ENCODE measurements at places on chromosomes 12 and 14. TPM values are rescaled to one million over a fixed set of nuclear protein-coding genes. Genes with fewer than 3 reads are reported as not detected.

CLEC9A gene
- not detected for total RNA-seq

DNA sequence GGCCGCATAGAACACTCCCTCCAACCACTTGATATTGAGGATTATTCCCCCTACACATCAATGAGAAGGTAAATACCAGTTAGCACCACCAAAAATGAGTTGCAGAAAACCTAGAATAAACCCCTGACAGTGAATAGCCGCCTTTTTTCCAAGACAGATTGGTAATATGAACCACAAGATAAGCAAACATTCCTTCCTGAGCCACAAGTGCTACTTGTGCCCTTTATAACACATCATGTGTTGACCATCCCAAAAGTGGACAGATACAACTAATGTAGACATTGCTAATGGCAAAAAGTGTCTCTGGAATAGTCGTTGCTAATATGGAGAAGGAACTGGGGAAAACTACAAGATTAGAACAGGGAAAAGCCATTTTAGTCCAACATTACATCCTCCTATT is 17.2 kb downstream of the NOXRED1 start:
- no peak overlapping the region for H3K4me3 ChIP-seq
- DNase-seq: no peak
- no peak overlapping the region for H3K27ac ChIP-seq
- no peaks in the 10 kb centered on the region for H3K36me3 ChIP-seq

GRCh38 chr12:66190519-66191370 is 1.7 kb downstream of the IRAK3 start:
- H3K27ac ChIP-seq: no peak overlapping the region
- DNase-seq: no peak
- H3K4me1 ChIP-seq: peaks cover 10% of the 10 kb centered on the region
- H3K36me3 ChIP-seq: no peaks in the 10 kb centered on the region
- no peak overlapping the region for H3K4me3 ChIP-seq

MYF6 gene
- not detected for total RNA-seq

- no peaks in the 10 kb centered on the region for H3K36me3 ChIP-seq
- no peak for DNase-seq
- no peaks in the 10 kb centered on the region for H3K27me3 ChIP-seq
- H3K27ac ChIP-seq: no peak overlapping the region
- peaks cover 3% of the 10 kb centered on the region for H3K4me1 ChIP-seq
Measured at GRCh38 chr14:68235011-68235410, 415.4 kb downstream of the RAD51B start.

ACOT4 gene
- total RNA-seq: 1.0 TPM

CAPS2 gene
- 2.4 TPM for total RNA-seq

TBC1D30 gene
- total RNA-seq: 0.07 TPM

SPRING1 gene
- 31.3 TPM for total RNA-seq

DNA sequence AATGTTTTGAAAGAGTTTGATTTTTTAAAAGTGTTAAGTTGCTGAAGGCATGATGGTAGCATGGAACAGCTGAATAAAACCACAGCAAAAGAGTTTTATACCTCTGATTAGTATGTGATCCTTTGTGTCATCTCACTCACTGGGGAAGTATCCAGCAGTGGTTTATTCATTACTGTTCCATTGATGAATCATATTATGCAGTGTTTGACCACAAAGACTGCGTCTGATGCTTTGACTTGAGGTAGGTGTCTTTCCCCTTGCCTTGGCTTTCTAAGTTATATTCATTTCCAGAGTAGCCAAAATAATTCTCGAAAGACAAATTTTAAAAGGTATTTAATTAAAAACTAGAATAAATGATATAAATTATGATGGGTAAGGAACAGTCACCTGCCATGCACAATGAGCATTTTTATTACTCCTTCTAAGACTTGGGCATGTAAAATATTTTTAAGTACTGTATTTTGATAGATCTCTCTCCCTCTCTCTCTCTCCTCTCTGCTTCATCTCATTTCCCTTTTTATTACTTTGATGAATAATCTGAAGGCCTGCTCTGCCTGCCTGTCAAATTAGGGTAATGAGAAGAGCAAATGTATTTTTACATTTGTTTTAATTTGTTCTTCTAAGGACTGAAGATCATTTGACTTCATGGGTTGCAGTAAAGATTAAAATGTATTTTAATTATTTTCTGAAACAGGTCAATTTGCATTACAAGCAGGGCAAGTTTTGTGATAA is 164.9 kb downstream of the NAV3 start:
- no peaks in the 10 kb centered on the region for H3K36me3 ChIP-seq
- no peaks in the 10 kb centered on the region for H3K27me3 ChIP-seq
- H3K27ac ChIP-seq: no peak overlapping the region
- no peak overlapping the region for H3K4me3 ChIP-seq
- no peak for DNase-seq

DNA sequence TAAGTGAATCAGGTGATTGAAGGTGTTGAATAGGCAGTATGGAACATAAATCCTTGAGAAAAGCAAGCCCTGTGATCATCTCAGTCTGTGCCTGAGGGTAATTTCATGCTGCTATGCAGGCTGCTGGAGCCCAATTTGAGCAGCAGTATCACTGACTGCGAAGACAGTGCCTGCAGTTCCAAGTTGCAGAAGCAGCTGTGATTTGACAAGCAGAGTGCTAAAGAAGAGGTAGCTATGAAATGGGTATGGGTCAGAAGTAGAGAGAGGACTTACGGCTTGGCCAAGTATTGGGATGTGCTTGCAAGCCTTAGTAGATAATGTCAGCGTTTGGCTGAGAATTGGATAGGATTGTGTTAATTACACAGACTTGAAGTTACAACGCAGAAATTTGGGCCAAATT is 22.5 kb downstream of the PIK3C2G start:
- no peak overlapping the region for H3K27ac ChIP-seq
- H3K4me1 ChIP-seq: no peaks in the 10 kb centered on the region
- H3K27me3 ChIP-seq: no peaks in the 10 kb centered on the region
- H3K4me3 ChIP-seq: no peak overlapping the region

GRCh38 chr12:122928404-122929147 is 32.7 kb upstream of the VPS37B start:
- no peaks in the 10 kb centered on the region for H3K27me3 ChIP-seq
- H3K36me3 ChIP-seq: peaks cover 4% of the 10 kb centered on the region
- no peak overlapping the region for H3K27ac ChIP-seq
- no peak for DNase-seq
- H3K4me1 ChIP-seq: no peaks in the 10 kb centered on the region

MANSC4 gene
- not detected for total RNA-seq

DNA sequence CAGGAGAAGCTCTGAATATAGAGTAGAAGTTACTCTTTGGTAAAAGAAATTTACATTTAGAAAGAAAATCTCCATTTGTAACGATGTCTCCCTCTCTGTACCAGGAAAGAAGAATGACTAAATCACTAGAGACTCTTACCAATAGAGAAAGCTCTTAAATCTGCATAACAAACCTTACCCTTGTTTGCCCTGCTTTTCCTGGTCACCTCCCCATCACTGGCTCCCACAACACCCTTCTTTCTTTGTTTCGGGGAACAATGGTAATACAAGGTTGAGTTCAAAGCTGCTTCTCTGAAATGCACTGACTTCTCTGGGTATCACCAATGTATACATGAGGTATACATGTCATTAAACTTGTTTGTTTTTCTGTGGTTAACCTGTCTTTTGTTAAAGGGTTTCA is 351.1 kb upstream of the FLRT2 start:
- no peaks in the 10 kb centered on the region for H3K27me3 ChIP-seq
- H3K27ac ChIP-seq: no peak overlapping the region
- no peaks in the 10 kb centered on the region for H3K4me1 ChIP-seq
- no peaks in the 10 kb centered on the region for H3K36me3 ChIP-seq

DNA sequence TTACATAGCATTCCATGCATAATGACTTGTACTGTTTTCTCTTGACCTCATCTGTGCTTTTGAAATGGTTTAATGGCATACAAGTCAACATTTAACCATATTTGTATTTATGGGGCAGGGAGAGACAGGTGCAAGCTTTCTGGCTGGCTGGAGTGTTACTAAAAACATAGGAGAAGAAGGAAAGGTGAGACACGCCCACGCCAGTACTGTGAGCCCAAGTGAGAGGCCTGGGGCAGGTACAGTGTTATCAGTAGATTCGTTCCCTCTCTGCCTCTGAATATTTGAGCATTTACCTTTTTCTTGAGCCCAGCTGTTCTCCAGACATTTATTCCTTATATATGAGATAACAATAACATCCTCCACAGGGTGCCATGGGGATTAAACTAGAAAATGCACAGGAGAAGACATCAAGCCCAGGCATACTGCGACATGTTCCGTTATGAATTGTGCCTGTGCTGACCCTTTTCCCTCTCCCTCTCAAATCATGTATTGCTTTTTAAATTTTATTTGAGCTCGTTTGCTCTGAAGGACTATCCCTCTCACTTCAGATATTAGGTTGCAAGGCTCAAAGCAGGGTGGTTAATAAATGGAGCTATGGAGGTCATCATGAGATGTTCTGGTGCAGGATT is 34.6 kb upstream of the TUBA1C start:
- no peak for DNase-seq
- no peaks in the 10 kb centered on the region for H3K27me3 ChIP-seq
- H3K36me3 ChIP-seq: no peaks in the 10 kb centered on the region

CBLN3 gene
- 3.9 TPM for total RNA-seq

ADAMTS20 gene
- not detected for total RNA-seq

GRCh38 chr14:95011445-95012006 is 145.8 kb downstream of the DICER1 start:
- no peak for DNase-seq
- no peak overlapping the region for H3K4me3 ChIP-seq
- H3K27me3 ChIP-seq: peaks cover 2% of the 10 kb centered on the region
- H3K4me1 ChIP-seq: no peaks in the 10 kb centered on the region

MANSC1 gene
- total RNA-seq: 0.56 TPM

SLC6A13 gene
- 0.86 TPM for total RNA-seq

- H3K27me3 ChIP-seq: no peaks in the 10 kb centered on the region
- H3K4me1 ChIP-seq: no peaks in the 10 kb centered on the region
- H3K4me3 ChIP-seq: no peak overlapping the region
- DNase-seq: no peak
- H3K27ac ChIP-seq: no peak overlapping the region
Measured at GRCh38 chr12:131133994-131134393, 180.3 kb downstream of the ADGRD1 start.

DNA sequence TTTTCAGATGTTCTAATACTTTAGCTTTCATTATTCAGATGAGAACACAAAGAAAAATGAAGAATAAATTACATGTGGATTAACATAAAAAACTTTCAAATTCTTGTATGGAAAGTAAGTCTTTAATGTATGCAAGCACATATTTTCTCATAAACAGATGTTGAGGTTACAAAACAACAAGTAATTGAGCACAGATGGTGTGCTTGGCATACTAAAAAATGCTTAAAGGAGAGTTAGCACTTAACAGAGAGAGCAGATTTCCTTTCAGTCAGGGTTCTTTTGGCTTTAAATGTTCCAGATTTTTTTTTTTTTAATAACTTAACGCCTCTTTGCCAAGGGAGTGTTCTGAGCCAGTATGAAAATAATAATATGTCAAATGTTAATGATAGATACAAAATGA is 96.0 kb downstream of the RASSF9 start:
- no peaks in the 10 kb centered on the region for H3K4me1 ChIP-seq
- no peak overlapping the region for H3K27ac ChIP-seq
- no peaks in the 10 kb centered on the region for H3K36me3 ChIP-seq
- no peaks in the 10 kb centered on the region for H3K27me3 ChIP-seq
- H3K4me3 ChIP-seq: no peak overlapping the region

DNA sequence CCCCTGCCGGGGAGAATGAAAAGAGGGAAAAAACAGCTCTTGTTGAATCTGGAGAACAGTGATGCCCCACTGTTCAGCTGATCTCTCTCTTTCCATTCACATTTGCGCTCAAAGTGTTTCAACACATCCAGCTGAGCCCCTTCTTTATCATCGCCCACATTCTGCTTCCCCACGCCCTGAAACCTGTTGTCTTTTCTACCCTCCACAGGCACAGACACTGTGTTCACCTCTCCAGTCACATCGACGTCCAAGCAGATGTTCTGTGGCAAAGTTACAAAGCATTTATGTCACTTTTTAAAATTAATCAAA is 338.7 kb downstream of the EGLN3 start:
- no peak overlapping the region for H3K4me3 ChIP-seq
- no peaks in the 10 kb centered on the region for H3K36me3 ChIP-seq
- H3K27me3 ChIP-seq: no peaks in the 10 kb centered on the region
- H3K4me1 ChIP-seq: no peaks in the 10 kb centered on the region

- peak; percentile 45 for DNase-seq
- no peaks in the 10 kb centered on the region for H3K4me1 ChIP-seq
- no peak overlapping the region for H3K27ac ChIP-seq
Measured at GRCh38 chr12:121110211-121110940, 22.3 kb upstream of the P2RX7 start.

CNTN1 gene
- not detected for total RNA-seq

TMEM253 gene
- not detected for total RNA-seq

GLT8D2 gene
- not detected for total RNA-seq

DNA sequence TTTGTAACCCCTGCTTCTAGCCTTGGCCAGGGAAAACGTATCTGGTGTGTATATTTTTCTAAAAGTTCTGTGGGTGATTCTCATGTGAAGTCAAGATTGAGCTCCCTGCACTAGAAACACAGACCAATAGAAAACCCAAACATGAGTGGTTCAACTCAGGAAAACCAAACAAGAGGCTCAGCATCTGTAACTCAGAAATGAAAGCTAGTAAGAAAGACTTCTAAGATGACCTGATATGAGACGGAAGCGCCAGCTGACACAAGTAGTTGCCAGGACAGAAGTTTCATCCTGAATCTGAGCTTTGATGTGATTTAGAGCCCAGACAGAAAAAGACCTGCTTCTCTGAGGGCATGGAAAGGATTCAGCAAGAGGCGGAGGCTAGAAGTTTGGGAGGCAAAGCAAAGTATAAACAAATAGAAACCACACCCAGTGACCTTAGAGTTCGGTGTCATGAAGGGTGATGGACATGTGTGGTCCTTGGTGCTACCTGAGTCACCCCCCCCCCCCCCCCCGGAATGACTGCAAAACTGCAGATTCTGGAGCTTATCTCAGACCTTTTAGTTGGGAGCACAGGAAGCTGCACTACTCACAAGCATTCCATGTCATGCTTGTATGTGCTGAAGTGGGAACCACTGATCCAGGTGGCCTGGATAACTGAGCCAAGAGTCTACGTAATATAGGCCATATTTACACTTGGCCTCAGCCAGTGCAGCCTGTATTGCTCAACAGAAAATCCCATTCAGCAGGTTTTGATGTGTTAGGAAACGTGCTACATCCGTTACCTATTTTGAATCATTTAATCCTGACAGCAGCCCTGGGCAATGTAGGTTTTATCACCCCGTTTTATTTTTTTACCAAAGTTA is 191.3 kb downstream of the ANO6 start:
- no peaks in the 10 kb centered on the region for H3K4me1 ChIP-seq
- no peaks in the 10 kb centered on the region for H3K27me3 ChIP-seq
- peaks cover 21% of the 10 kb centered on the region for H3K36me3 ChIP-seq
- no peak for DNase-seq

GRCh38 chr14:105047283-105048016 is 17.8 kb downstream of the GPR132 start:
- DNase-seq: no peak
- H3K27ac ChIP-seq: no peak overlapping the region
- peaks cover 18% of the 10 kb centered on the region for H3K4me1 ChIP-seq
- peaks cover 15% of the 10 kb centered on the region for H3K36me3 ChIP-seq
- H3K4me3 ChIP-seq: no peak overlapping the region
- H3K27me3 ChIP-seq: no peaks in the 10 kb centered on the region
